ENCODE measurements at places on chromosomes 3 and 15.

DNA sequence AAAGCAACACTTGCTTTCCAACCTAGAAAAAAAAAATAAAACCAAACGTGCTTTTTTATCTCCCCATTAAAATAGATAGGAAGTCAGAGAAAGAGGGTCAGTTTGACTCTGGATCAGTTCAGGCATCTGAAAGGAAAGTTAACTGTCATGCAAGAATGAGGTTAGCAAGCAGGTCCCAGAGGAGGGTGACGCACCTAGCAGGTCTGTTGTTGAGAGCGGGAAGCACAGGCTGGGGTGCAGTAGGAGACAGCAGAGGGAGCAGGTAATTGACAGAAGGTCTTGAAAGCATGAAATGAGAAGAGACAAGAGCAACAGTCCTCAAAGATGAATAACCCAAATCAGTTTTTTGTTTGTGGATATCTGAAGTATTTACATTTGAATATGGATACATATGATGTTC is 82.5 kb downstream of the ANO10 start:
- DNase-seq, result no peak

- DNase-seq, result no peak
Observed at GRCh38 chr3:53772562-53772961, 73.7 kb downstream of the CHDH start.

GRCh38 chr3:33833408-33834095 is 35.1 kb downstream of the PDCD6IP start:
- DNase-seq, result no peak

GRCh38 chr15:90001062-90001682 is at the start of gene ZNF710:
TSS of gene ZNF710 (plus strand) at chr15:90001324. CDS start at chr15:90067138, 65,814 bp downstream.
- DNase-seq, result peak; percentile 51

GRCh38 chr3:55801068-55801467 is 314.0 kb upstream of the WNT5A start:
- no peak for DNase-seq

DNA sequence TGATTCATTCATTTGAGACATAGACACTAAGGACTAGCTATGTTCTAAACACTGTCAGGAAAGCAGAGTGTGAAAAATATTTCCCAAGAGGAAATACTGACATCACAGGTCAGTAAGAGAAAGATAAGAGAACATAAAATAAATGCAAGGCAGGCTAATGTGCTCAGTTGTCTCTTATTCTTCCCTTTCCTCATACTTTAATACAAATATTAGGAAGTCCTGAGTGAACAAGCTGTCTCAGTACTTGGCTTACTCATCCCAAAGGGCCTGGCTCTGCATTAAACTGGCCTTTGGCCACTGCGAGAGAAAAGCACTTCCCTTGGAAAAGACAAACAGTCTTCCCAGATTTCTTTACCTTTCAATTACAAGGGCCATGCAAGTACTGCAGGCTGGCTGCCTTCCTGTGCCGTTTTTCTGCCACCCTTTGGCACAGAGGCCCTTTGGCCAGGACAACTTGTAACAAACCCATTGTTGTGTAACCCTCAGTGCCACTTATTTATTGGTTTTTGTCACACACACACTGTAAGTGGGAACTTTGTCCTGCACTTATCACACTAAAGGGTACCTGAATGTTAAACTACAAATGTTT is 31.7 kb downstream of the EDC3 start:
- no peak for DNase-seq

- no peak for DNase-seq
Observed at GRCh38 chr3:134918441-134918840, 123.4 kb downstream of the EPHB1 start.

GRCh38 chr15:70063261-70063925 is 34.3 kb downstream of the TLE3 start:
- no peak for DNase-seq

DNA sequence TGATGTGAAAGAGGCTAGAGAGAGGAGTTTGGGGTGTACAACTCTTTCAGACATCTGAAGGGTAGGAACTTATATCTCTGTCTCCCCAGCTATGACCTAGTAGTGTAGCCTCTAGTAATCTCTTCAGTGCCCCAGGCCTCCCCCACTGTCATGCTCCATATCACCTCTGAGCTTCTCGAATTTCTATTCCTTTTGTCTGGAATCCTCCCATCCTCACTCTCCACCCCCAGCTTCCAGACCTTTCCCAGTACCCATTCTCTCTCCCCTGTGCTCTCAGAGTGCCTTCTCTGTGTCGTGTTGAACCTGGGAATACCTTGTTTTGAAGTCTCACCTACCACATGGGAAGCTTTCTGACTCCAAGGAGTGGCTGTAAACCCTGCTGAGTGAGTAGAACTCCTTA is 3.6 kb upstream of the RBPMS2 start:
- DNase-seq, result no peak

DNA sequence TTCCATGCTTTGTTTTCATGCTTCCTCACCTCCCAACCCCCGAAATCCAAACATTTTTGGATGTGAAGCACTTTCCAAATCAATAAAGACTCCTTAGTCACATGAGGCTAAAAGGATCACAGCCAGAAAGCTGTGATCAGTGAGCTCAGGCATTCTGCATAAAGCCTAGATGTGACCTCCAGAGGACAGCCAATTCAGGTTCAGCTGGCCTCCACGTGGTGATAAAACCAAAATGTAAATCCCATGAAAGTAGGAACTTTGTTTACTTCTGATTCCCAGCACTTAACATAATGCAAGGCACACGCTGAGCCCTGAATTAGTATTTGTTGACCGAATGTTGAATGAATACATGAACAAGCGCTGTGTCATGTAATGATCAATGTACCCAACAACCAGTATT is 249.5 kb upstream of the EOMES start:
- no peak for DNase-seq

- DNase-seq, result no peak
Observed at GRCh38 chr3:106431721-106432120, 562.9 kb upstream of the CBLB start.

DNA sequence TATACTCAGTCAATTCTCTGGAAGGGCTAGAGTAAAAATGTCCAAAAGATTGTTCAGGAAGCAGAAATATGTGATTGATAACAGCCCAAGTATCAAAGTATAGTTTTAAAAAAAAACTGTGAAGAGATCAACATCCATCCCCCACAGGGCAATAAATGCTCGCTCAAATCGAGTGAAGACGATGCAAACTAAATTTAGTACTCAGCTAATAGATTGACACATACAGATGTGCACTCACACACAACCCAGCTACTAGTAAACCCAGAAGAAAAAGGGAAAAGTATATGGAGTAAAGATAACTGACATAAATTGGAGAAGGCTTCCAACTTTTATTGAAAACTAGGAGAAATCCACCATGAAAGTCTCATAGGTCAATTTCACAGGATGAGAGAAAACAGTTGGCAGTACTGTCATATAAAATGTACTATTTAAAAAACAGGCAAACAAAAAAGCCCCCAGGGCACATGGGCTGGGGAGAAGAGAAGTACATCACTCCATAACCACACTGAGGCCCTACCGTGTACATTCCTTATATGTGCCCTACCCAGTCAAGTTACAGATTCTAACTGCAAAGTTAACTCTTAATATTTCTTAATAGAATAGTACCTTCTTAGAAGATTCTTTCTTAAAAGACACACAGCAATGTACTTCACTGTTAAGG is 125.7 kb downstream of the TBL1XR1 start:
- DNase-seq, result no peak
